Smooth muscle cell of the pulmonary artery (primary cell): ENCODE measurements at places on chromosomes 6 and 20. TPM values are rescaled to one million over a fixed set of nuclear protein-coding genes. Genes with fewer than 3 reads are reported as not detected.

LINC00237 gene
- total RNA-seq, result not detected in 2 replicates

CRIP3 gene
- total RNA-seq, result 0.39 TPM in 1 of 2 replicates, not detected in the other

TREML1 gene
- not detected in 2 replicates for total RNA-seq

FBXO30 gene
- total RNA-seq, result 14.9 and 18.6 TPM in 2 replicates

TJAP1 gene
- 9.6 and 13.7 TPM in 2 replicates for total RNA-seq

ZNF311 gene
- total RNA-seq, result 0.99 and 1.3 TPM in 2 replicates

TRIM15 gene
- total RNA-seq, result not detected in 2 replicates

BCAS4 gene
- 13.5 and 19.5 TPM in 2 replicates for total RNA-seq

CRYBG1 gene
- 6.3 and 20.0 TPM in 2 replicates for total RNA-seq

GCNT2 gene
- 2.0 and 11.5 TPM in 2 replicates for total RNA-seq

ARFGEF3 gene
- 1.0 and 3.1 TPM in 2 replicates for total RNA-seq

PAX1 gene
- total RNA-seq, result not detected in 2 replicates

ELOVL5 gene
- 89.9 and 103 TPM in 2 replicates for total RNA-seq

KCTD20 gene
- total RNA-seq, result 51.3 and 113 TPM in 2 replicates

TRIM31 gene
- total RNA-seq, result not detected in 2 replicates

CTAGE9 gene
- total RNA-seq, result not detected in 2 replicates

SMLR1 gene
- total RNA-seq, result not detected in 2 replicates

EMILIN3 gene
- under 0.01 TPM in 1 of 2 replicates, not detected in the other for total RNA-seq

TRERF1 gene
- total RNA-seq, result 5.4 and 6.2 TPM in 2 replicates
